Stimulated activated CD8-positive, alpha-beta memory T cell treated with anti-CD3 and anti-CD28 coated beads, Interleukin-7, amount 100 ng/mL, for 1 hour (primary cell): ENCODE measurements at places on chromosomes 6 and 20.

DNA sequence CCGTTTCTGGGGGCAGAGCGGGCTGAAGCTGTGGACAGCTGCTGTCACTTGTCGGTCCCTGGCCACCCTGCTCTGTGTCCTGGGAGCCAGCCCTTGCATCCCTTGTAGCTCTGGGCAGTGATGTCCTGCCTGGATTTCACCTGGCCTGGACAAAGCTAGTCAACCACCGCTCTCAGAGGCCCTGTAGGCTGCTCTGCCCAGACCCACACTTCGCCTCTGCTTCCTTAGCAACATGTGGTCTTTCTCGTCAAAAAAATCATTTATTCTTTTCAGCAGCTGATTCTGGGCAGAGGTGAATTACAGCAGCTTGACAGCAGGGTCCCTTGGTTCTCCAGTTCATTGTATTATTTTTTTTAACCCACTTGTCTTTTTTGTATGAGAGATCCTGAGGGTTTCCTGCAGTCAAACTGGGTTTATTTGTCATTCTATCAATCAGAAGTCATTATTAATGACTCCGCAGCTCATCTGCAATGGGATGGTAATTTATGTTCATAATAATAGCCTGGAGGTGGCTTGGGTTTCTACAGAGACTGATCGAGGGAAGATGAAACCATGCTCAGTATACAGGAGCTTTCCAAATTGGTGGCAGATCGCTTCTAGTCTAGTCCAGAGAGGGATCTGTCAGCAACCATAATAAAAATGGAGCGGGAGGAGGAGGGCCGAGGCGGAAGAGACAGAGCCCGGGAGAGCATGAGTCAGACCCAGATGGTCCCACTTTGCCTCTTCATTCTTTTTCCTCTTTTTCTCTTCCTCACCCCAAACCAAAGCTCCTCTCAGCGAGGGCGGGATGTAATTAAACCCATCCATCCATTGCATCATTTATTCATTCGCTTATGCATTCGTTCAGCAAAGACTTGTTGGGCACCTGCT lies 22.4 kb downstream of the EDN3 start:
- DNase-seq = no peak

DNA sequence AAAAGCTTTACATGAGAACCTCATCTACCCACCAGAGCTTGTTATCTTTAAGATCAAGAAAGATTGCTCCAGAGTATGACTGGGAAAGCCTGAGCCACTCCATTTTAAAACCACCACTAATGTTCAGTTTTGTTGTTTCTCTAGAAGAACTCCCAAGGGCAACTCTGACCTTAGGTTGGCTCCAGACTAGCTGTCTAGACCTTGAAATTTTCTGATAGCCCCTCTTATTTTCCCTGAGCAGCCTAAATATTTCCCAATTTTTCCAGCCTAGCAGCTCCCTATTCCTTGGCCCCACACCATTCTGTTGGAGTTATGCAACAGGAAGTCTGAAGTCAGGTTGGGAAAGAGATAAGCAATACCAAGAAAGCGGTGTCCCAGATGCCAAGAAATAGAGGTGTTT lies 84.6 kb upstream of the TCF21 start:
- DNase-seq = no peak

GRCh38 chr6:26240157-26241032 lies 124.6 kb upstream of the BTN3A2 start:
- no peak for DNase-seq

DNA sequence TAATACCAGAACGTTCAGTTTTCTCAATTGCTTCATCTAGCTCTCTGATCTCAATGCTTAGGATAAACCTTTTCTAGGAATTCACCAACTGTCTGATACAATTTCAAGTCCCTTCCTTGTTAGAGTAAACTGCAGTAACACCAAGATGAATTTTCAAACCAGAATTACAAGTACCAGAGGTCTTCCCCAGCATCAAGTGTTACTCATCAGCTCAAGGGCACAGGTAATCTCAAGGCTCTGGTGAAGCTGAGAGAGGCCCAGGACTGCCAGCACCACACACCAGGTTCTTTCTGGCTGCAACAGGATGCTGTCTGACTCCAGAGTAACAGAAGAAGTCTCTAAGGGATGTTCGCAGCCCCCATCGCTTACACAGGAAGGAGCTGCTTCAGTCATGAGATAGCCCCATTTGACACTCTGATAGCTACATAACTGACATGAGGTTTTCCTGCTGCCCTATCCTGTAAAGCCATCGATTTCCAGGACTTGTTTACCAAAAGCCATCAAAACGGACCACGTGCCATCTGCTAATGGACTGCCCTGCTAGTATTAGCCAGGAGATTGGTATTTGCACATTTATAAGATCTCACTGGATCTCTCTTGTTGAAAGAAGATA lies 549.4 kb downstream of the UTRN start:
- no peak for DNase-seq

DNA sequence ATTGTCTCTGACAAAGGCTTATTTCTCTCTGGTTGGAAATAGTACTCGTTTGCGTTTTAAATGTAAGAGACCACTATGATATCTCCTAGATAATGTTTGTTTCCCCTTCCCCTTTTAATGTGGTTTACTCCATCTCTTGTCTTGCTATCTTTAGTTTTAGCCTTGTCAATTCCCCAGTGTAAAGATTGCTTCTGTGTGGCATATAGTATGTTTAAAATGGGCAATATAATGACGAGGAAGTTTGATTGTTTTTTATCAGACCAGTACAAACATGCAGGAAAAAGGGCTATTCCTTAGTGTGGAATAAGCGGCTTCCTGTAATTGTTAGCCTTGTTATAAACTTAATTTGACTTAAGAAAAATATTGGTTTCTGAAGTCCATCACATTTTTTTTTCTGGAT lies 3.1 kb downstream of the QKI start:
- DNase-seq = no peak

- no peak for DNase-seq
These were observed 436.6 kb downstream of the PRKN start for GRCh38 chr6:162290846-162291465.

GRCh38 chr6:160990847-160991405 lies 643 bp upstream of the MAP3K4 start:
- no peak for DNase-seq

GRCh38 chr20:45487231-45487635 lies 17.7 kb downstream of the WFDC2 start:
- no peak for DNase-seq
